Kidney glomerular epithelial cell (primary cell): ENCODE measurements at places on chromosomes 7 and 10.

- DNase-seq: no peak
Measured at GRCh38 chr10:93034426-93034825, 26.2 kb upstream of the CYP26C1 start.

GRCh38 chr10:60114765-60115586 is 208.6 kb upstream of the CCDC6 start:
- peak; percentile 28 for DNase-seq

GRCh38 chr7:111384065-111384891 is 178.0 kb downstream of the IMMP2L start:
- DNase-seq: no peak

- DNase-seq: no peak
Measured at GRCh38 chr10:69968830-69969229, 83.8 kb upstream of the MACROH2A2 start.

- no peak for DNase-seq
Measured at GRCh38 chr7:24764972-24765744, 7.9 kb upstream of the GSDME start.

DNA sequence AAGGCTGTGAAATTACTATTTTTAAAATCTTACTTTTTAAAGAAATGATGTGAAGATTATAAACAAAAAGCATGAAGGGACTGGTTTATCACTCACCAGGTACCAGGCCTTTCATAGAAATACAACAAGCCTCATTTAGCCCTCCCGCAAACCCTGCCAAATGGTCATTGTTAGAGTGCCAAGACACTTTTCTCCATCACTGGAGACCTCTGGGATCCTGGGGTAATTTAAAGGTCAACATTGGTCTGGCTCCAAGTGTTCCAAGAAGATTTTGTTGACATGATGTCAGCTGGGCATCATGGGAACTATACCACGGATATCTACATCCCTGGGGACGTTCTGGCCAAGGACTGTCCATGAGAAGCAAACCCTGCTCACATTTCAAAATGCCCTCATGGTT is 138.0 kb upstream of the FRMD4A start:
- DNase-seq: no peak

- peak; percentile 24 for DNase-seq
Measured at GRCh38 chr7:129886167-129886817, 66.5 kb downstream of the UBE2H start.

- no peak for DNase-seq
Measured at GRCh38 chr7:10706875-10707493, 266.7 kb upstream of the PHF14 start.

GRCh38 chr7:130758429-130759056 is 24.5 kb upstream of the KLF14 start:
- peak; percentile 72 for DNase-seq

GRCh38 chr10:100518761-100519241 is 860 bp downstream of the SEC31B start:
- peak; percentile 37 for DNase-seq

- no peak for DNase-seq
Measured at GRCh38 chr10:104417637-104418292, 64.1 kb downstream of the CFAP58 start.

DNA sequence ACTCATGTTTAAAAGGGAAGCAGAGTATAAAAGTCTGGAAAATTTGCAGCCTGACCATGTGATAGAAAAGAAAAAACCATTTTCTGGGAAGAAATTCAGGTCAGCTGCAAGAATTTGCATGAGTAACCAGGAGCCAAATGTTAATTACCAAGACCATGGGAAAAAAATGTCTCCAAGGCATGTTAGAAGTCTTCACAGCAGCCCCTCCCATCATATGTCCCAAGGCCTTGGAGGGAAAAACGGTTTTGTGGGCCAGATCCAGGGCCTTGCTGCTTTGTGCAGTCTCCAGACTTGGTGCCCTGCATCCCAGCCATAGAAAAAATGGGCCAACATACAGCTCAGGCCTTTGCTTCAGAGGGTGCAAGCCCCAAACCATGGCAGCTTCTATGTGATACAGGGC is 1019.6 kb upstream of the SORCS1 start:
- DNase-seq: no peak

GRCh38 chr7:142496545-142496991 is 238.7 kb upstream of the PRSS58 start:
- peak; percentile 29 for DNase-seq

DNA sequence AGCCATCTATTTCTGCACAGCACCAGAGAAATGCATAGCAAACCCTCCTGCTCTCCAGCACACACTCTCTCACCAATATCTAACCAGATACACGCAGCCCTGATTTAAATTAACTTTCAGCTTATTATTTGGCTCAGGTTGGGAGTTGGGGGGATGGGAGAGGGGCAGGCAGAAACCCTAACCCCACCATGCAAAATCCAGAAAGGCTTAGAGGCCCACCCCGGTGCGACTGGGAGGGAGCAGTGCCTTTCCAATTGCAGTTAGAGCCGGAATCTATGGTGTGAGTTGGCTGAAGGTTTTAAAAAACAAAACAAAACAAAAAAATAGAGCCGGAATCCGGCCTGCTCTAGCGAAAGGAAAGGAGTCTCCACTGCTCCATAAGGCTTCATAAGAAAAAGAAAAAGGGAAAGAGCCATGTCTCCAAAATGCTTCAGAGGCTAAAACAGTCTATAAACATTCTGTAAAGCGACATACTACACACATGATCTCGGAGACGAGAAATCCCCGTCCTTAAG is 2.9 kb downstream of the IGF2BP3 start:
- no peak for DNase-seq

- no peak for DNase-seq
Measured at GRCh38 chr10:50469288-50469687, 154.5 kb downstream of the SGMS1 start.

DNA sequence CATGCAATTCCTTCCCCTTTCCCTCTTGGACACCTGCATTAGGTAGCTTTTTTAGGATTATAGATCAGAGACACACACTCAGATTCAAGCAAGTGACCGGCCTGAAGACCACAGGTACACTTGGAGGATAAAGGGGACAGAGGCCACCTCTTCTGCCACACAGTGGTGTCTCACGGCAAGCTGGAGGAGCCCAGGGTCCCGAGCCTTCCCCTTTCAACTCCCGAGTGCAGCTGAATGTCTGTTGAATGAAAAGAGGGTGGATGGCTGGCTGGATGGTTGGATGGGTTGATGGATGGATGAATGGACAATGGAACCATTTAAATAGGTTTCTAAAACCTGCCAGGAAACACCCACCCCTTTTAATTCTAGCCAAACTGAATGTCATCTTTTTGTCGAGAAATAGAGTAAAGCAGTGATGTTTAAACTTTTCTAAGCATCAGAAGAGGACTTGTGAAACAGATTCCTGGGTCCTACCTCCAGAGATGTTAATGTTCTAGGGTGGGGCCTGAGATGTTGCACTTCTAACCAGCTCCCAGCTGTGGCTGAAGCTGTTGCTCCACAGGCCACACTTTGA is 49.2 kb upstream of the ZMIZ1 start:
- DNase-seq: no peak

DNA sequence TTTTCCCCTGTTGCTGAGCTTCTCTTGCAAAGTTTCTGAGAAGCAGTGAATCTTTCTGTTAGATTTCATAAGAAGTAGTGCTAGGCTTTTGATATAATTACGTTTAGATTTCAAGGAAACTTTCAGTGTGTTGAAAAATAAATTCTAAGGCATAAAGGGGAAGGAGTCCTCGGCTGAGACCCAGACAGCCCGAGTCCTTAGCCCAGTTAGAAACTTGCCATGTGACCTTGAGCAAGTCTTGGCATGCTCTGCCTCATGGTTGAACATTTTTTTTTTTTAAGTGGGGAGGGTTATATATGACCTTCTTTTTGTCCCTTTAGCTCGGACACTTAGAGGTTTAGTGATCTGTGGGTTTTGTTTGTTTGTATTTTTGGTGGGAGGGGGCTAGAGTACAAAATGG is 117.5 kb downstream of the TCF7L2 start:
- no peak for DNase-seq

- DNase-seq: peak; percentile 91
Measured at GRCh38 chr10:119667562-119668328, 16.6 kb downstream of the BAG3 start.

DNA sequence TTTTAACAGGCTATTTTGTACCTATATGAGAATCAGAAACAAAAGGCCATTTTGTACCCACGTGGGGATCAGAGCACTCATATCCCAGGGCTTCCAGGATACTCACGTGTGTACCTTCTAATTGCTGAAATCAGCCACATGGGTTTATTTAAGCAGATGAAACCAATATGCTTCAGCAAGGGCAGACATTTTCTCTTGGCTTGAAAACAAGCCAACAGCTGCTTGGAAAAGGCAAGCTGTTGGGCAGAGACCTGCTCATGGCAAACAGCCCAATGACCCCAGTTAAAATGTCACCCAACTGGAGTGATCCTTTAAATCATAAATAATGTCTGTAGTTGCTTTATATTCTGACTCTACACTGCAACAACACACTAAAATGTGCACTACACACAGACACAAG is 26.5 kb upstream of the TOMM7 start:
- no peak for DNase-seq

DNA sequence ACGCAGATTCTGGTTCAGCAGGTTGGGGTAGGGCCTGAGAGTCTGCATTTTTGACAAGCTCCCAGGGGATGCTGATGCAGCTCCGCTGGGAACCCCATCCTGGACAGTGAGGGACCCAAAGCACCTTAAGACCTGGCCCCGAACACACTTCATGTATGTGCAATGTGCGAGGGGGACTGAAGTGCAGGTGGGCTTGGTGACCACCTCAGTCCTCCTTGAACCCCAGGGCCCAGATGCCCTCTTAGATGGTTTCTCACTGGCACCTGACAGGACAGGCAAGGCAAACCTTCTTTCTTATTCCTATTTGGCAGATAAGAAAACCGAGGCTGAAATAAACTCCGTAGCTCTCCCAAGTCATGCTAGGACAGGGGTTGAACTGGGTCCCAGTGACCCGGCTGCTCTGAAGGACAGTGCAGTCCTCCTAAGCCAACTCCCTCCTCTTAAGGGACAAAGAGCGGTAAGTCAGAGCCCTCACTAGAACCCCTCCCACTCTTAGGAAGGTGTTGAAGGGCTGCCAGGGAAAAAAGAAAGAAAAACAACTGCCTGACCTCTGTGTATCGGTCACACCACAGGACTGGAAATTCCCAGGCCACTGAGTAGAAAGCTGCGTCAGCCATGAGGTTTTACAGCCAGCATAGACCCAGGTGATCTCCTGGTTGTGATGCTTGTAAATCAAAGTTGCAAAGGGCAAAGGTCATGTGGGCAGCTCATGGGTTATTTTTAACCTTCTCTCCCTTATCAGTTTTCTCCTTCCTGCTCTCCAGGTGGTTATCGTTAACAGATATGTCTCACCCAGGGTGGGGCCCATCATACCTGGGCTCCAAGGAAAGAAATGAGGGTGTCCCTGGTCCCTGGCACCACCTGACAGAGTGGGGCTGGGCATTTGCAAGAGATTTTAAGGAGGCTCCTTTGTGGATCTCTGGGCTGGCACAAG is 90.9 kb upstream of the SMNDC1 start:
- peak; percentile 97 for DNase-seq

GRCh38 chr10:5070648-5071410 is 23.4 kb upstream of the AKR1C3 start:
- DNase-seq: peak; percentile 73

- DNase-seq: no peak
Measured at GRCh38 chr10:8531116-8531515, 476.6 kb downstream of the GATA3 start.

- DNase-seq: no peak
Measured at GRCh38 chr10:5305374-5305773, 59.4 kb upstream of the UCN3 start.

DNA sequence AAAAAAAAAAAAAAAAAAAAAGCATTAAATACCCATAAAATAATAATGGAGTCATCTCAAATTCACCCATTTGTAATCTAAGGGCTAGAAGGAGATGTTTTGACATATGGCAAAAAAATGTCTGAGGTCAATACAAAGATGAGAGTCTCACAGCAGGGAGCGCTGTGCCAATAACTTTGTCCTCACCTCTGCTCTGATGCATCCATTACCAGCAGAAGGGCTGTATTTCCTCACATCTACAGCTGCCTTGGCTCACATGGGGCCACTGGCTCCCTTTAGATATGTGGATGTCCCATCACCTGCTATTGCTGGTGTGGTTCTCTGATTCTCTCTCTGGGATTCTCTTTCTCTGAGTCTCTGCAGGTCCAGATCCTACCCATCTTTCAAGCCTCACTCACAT is 90.3 kb upstream of the FAM133B start:
- DNase-seq: no peak

DNA sequence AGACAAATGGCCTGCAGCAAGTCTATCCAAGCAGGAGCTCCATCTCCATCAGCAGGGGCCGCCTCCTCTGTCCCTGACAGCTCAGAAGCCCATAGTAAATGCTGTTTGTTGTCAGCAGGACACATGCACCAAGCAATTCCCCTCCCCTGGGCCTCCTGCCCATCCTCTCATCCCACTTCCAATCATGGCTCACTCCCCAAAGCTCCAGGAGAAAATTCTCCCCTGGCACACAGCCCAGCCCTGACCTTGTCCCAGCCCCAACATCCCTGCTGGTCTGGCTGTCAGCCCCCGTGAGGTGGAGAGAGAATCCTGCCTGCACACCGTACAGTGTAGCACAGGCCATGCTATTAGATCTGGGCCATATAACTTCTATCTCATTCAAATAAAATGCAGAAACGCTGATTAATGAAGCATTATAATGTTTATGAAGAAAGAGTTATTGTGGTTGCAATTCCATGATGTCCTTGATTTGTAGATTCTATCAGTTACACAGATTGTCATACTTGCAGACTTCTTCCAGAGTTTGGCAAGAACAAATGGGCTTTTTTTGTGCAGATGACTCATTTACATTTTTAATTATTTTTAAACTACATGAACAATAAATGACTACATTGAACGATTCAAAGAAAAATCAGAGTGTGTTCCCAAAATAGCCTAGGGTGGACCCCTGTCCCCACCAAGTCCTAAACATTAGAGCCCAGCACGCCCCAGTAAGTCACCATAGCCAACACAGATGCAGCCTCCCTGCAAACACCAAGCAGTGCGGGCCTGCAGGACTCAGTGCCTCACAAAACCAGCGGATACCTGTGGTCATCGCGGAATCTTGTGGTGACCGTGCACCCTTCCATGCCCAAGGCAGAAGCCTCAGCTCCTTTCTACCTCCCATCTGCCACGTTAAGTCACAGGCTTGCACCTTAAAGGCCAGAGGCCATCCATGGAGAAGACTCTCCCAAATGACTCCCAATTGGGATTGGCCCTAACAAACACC is 70.1 kb downstream of the COBL start:
- no peak for DNase-seq

GRCh38 chr10:93849593-93849992 is 44.2 kb upstream of the SLC35G1 start:
- no peak for DNase-seq

- DNase-seq: no peak
Measured at GRCh38 chr10:35442028-35442427, 105.7 kb downstream of the CCNY start.

- no peak for DNase-seq
Measured at GRCh38 chr7:45972629-45973312, 51.7 kb upstream of the IGFBP3 start.

- DNase-seq: no peak
Measured at GRCh38 chr10:28564905-28565304, 32.0 kb downstream of the WAC start.

DNA sequence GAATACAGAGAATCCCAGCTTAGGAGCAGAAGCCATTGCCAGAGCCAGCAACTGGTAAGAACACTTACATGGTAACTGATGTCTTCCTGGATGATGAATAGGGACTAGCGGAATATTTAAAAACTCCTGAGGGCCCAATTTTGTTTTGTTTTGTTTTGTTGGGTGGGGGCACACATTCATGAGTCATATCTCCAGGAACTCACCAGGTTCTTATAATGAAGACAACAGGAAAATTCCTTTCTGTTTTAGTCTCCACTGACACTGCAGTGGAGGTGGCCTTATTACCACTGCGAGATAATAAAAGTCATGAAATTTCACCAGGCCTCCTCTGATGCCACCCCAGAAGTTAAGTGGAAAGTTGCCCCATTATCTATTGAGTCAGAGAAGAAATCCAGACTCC is 6.6 kb upstream of the CUZD1 start:
- peak; percentile 20 for DNase-seq
